Occipital lobe (tissue), 3 donors: ENCODE measurements at places on chromosomes 4 and X. TPM values are rescaled to one million over a fixed set of nuclear protein-coding genes. Genes with fewer than 3 reads are reported as not detected.

Gene CRMP1
- total RNA-seq: 555 TPM

Gene SMC1A
- total RNA-seq: 17.6 TPM

Gene VEGFC
- total RNA-seq: 0.94 TPM

Gene PCDH7
- total RNA-seq: 115 TPM

Gene SPANXN4
- not detected for total RNA-seq

Gene CXCL10
- total RNA-seq: 0.78 TPM

Gene CXCL13
- total RNA-seq: not detected
